ENCODE measurements at places on chromosomes 6 and 20. TPM values are rescaled to one million over a fixed set of nuclear protein-coding genes. Genes with fewer than 3 reads are reported as not detected.

DNA sequence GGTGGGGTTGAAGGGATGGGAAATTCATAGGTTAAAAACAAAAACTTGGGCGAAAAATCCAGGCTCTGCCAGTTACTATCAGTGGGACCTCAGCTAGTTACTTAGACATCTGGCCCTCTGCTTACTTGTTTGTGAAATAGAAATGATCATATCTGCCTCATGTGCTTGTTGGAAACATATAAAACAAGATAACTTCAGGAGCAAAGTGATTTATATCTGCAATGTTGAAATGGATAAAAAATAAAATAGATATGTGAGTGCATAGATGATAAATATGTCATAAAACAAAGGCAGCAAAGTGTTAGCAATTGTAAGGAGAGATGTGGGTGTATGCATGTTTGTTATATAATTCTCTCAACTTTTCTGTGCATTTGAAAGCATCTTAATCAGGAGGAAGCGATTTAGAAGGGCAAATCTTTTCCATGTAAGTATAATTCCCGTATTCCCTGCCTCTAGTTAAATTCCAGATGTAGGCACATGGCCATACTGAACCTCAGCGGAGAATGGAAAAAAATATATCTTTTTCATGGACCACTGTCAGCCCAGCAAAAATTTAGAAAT lies 579.0 kb upstream of the FLRT3 start:
- DNase-seq = no peak

DNA sequence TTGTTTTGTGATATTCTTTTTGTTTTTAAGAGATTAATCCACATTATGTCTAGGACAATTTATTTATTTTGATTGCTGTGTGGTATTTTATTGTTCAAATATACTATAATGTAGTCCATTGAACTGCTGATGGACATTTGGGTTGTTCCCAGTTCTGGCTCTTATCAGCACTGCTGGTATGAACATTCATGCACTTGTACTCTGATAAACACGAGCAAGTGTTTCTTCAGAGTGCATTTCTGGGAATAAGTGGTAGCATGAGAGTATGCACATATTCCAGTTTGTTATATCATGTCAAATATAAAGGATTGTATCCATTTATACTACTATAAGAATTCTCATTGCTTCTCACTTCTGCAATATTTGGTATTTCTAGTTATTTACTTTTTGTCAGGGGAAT lies 7.1 kb downstream of the CALHM6 start:
- DNase-seq = no peak

DNA sequence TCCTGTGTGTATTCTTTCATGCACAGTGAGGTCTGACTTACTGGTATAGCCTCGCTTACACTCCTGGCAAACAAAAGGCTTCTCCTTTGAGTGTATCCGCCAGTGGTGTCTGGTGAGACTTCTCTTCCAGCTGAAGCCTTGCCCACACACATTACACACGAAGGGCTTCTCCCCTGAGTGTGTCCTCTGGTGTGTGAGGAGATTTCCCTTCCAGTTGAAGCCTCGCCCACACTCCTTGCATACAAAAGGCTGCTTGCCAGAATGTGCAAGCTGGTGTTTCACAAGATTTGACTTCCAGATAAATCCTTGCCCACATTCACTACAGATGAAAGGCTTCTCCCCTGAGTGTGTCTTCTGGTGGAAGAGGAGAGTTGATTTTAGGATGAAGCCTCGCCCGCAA lies 21.5 kb downstream of the ZNF337 start:
- DNase-seq = no peak

- DNase-seq = no peak
Measured at GRCh38 chr6:339480-339879, 47.2 kb downstream of the DUSP22 start.

- peak; percentile 87 for DNase-seq
Measured at GRCh38 chr6:40894962-40895799, 143.8 kb downstream of the UNC5CL start.

DNA sequence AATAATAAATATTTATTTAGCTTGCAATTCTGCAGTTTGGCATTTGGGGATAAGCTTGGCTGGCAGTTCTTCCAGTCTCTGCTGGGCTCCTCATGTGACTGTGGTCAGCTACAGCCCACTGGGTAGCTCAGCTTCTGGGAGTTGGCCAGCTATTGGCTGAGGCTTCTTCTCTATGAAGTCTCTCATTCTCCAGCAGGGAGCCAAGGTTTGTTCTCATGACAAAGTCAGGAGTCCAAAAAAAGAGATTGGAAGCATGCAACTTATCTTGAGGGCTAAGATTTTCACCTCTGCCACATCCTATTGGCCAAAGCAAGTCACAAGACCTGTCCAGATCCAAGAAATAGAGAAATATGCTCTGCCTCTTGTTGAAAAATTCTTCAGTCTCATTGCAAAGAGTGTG lies 94.6 kb downstream of the SNAP25 start:
- DNase-seq = no peak

DNA sequence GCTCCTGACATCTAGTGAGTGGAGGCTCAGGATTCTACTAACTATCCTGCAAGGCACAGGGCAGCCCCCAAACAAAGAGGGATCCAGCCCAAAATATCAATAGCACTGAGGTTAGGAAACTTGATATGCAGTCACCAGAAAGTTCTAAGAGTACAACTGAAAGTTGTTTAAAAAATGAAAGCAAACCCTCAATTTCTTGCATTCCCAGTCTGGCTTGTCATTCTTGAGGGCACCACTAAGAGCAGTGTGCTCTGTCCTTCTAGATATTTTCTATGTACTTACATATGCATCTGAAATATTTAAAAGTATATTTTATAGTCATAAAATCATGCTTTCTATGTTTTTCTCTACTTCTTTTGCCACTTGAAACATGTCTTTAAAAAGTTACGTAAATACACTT lies 35.9 kb downstream of the CST8 start:
- DNase-seq = no peak

DNA sequence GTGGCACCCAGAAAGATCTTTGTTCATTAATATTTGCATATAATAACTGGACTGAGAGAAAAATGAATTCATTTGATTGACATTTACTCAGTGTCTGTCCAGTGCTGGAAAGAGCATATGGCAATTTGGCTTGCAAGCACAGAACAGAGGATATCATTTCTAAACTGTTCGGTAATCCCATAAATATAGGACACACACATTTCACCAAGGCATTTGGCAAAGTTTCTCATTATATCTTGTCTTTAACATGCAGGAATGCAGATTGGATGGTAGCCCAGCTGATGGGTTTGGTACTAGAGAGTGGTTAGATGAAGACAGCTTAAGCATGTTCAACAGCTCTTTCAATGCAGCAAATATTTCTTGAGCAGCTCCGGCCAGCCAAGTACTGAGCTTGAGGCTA lies 259.2 kb downstream of the PRKN start:
- no peak for DNase-seq

DNA sequence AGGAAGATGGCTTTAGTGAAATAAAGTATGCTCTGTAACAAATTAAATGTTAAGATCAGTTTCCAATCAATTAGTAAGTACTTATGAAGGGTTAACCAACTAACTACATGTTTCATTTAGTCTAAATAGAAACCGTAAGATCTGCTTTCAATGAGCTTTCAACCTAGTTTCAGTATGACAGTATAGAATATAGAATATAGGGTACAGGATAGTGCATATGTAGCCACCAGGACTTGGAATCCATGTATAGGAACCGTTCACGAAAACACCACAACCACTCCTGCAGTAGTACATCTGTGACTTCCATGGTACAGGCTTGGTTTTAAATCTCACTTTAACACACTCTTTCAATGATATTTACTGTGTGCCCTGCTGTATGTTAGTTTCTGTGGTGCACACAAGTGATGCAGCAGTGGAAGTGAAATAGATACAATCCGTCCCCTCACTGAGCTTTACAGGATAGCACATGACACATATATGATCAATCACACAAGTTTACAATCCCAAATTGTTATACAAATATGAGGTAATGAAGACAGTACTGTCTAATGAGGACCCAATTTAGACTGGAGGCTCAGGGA lies 479.7 kb upstream of the MARCKS start:
- DNase-seq = no peak

DNA sequence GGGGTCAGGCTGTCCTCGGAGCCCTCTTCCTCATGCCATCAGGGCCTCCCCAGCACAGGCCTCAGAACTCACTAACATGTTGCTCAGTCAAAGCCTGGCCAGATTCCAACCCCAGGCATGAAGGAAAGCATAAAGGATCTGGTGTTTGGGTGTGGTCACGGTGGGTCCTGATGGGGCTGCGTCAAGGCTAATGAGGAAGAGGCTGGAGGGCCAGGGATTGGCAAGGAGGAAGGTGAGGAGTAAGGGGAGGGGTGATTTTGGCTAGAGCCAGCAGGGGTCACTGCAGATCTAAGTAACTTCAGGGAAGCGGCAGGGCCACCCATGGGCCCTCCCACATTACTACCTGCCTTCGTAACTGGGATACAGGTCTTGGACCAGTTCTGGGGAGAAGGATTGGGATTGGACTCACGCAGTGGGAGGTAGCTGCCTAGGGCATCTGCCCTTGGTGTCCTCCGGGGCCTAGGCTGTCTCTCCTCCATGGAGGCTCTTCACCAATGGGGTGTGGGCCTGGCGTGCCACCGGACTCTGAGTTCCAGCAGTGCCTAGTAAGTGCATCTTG lies 36.2 kb upstream of the MRPS18A start:
- DNase-seq = peak; percentile 92

DNA sequence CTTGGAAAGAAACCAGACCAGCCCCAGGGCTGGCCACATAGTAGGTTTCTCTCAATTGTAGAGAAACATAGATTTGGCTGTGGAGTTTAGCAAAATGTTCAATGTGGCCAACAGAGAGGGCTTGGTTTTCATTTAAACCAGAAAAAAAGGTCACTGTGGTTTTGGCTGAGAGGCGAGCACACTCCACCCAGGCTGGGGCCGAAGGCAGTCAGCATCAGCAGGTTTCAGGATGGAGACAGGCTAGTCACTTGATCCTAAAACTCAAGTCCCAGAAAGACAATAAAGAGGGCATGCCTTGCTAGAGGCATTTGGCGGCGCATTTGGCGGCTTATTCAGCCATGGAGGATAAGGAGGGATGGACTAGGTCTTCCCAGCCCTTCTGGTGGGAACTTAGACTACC lies 73.1 kb downstream of the PRND start:
- DNase-seq = no peak

- DNase-seq = peak; percentile 51
Measured at GRCh38 chr6:164015088-164015484, 600.6 kb downstream of the QKI start.

GRCh38 chr6:56664029-56664428 lies 21.3 kb upstream of the DST start:
- DNase-seq = no peak

Gene GSTA3
- total RNA-seq = not detected

Gene ELOVL2
- 1.0 TPM for total RNA-seq

Data from H7 (cell line).